ENCODE measurements at places on chromosomes 2 and 18.

DNA sequence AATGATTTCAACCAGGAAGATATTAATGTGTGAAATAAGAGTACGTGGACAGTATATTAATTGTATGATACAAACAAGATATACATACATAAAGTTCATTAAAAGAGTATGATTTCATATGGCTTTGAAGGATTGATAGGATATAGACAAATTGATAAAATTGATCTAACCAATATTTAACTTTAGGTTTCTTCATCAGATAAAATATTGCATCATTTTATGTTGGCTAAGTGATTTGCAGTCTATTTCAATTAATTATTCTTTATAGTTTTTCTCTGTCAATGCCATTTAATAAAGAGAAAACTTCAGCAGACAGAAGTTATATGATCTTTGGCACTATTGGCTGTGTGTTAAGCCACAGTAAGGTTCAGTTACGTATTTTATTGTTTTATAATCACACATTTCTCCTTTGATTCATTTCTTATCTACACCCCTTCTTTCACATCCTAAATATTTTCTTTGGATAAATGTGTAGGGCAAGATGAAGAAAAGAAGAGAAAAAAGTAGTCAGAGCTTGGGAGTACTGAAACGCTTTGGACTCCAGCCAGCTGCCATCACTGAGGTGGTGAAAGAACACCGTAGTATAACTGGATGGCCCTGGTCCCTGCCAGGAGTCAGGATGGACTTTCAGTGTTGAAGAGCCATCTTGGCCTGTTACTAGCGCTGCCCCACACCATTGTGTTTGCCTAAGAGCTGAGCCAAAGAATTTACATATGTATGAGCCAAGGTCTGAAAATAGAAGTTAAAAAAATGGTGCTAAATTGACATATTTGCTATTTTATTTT is 9.8 kb upstream of the CPS1 start:
- DNase-seq, result no peak

GRCh38 chr2:200405599-200406298 is 99.3 kb downstream of the SPATS2L start:
- no peak for DNase-seq

DNA sequence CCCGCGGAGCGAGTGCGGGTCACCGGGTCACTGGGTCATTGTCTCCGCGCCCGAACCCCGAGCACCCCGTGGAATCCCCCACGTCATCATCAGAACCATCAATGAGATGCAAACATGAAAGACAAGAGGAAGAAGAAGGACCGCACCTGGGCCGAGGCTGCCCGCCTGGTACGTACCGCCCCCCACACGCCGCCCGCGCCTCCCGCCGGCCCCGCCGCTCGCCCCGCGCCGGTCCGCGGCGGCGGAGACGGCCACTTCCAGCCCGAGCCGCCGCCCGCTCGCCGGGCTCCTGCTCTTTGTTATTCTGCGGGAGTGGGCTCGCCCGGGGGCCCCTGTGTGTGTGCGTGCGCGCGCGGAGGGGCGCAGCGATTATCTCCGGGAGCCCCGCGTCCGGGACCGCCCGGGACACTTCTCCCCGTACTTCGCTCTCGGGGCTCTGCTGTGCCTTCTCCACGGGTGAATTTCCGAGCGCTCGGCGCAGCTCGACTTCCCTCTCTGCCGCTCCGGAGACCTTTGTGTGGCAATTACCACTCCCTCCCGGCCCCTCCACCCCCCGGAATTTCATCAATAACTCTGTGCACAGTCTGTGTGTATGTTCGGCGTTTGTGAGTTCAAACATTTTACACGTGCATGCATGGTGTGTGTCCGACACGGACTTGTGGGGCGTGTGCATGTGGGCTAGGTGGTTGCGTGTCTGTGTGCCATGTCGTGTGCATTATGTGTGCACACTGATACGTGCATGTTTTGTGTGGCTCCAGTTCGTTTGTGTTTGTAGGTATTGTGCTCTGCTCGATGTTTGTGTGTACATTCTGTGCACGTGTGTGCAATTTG is 714 bp downstream of the ASXL3 start:
- no peak for DNase-seq

DNA sequence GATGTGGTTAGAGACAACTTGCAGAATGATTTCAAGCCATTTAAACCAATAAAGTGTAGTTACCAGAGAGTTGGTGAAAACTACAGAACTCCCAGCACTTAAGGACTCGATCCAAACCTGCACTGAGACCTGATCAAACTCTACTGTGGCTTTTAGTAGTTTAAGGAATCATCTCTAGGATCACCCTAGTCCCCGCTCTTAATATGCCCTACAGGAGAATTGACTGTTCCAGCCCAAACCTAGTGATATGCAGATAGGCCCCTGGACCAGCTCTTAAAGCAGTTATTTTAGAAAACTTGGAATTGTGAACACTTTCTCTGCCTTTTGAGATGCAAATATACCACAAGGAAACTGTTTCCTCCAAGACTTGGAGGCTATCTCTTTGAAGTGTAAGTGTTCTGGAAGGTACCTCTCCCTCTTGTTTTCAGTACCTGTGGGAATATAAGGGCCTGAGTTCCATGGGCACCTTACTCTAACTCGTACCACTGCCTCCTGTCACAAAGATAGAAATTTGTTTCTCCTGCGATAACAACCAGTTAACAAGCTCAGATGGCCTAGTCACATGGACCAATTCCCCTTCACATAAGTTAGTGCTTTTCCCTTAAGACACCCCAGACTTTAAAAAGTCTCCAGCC is 1367.2 kb upstream of the SLC39A10 start:
- no peak for DNase-seq

DNA sequence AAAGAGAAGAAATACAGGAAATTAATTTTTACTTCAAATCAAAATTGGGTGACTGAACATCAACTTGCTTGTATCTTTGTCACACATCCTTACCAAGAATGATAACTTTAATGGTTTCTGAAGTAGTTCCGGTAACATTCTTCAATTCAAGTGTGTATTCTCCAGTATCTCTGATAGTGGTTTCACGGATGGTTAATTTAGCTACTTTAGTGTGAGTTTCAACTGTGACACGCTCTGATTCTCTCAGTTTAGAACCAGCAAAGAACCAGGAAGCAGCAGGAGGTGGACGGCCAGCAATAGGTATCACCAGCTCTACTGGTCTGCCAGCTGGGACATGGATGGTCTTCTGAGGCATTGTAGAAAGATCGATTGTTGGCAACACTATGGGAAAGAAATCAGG is 62.3 kb downstream of the PLEKHA3 start:
- DNase-seq, result no peak

- DNase-seq, result peak; percentile 30
Observed at GRCh38 chr2:229714080-229714735, at the start of gene DNER. Gene DNER, minus strand, starts transcription at chr2:229714555. Its CDS starts 132 bp downstream, at chr2:229714423.

- peak; percentile 7 for DNase-seq
Observed at GRCh38 chr2:84302513-84303412, 156.3 kb downstream of the SUCLG1 start.

Data from stimulated activated naive B cell treated with anti-CD40 and anti-IgM and Interleukin-4, amounts not matched to agents 10 μg/mL and 1 μg/mL and 100 μg/mL, for 72 hours (primary cell).